ENCODE measurements at places on chromosomes 16 and 17.
A peak's percentile ranks its signal among the peaks of the same experiment; 100 is the strongest.

- no peak for DNase-seq
These were observed 22.1 kb downstream of the RAI1 start for GRCh38 chr17:17703140-17703919.

- no peak for DNase-seq
These were observed 7.7 kb upstream of the KCNH6 start for GRCh38 chr17:63515426-63515825.

GRCh38 chr17:56870081-56870651, 36.2 kb downstream of the DGKE start:
- no peak for DNase-seq

- DNase-seq: no peak
These were observed 16.6 kb downstream of the TRPV2 start for GRCh38 chr17:16432017-16432416.

DNA sequence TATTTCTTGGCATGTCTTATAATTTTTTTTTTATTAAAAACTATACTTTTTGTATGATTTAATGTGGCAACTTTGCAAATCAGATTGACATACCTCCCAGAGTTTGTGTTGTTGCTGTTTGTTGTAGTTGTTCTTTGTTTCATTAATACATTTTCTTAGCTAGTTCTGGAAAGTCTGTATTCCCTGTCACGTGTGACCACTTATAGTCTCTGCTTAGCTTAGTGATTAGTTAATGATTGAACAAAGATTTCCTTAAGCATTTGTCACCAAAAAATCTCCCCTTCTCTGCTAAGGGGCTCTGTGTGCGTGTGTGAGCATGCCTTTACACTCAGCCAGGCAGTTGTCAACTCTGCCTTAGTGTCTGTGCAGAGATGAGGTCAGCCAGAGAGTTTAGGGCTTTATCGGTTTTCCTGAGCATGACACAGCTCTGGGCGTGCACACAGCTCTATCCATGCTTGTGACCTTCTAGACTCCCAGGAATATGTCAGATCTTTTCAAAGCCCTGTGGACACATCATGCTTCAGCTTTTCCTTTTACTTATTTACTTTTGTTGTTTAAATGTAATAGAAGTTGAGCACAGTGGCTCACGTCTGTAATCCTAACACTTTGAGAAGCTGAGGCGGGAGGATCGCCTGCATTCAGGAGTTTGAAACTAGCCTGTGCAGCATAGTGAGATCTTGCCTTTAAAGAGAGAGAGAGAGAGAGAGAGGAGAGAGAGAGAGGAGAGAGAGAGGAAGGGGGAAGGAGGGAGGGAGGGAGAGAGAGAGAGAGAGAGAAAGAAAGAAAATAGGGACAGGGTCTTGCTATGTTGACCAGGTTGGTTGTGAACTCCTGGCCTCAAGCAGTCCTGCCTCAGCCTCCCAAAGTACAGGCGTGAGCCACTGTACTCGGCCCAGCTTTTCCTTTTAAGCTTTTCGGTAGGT, 21.9 kb downstream of the DNAI2 start:
- no peak for DNase-seq

DNA sequence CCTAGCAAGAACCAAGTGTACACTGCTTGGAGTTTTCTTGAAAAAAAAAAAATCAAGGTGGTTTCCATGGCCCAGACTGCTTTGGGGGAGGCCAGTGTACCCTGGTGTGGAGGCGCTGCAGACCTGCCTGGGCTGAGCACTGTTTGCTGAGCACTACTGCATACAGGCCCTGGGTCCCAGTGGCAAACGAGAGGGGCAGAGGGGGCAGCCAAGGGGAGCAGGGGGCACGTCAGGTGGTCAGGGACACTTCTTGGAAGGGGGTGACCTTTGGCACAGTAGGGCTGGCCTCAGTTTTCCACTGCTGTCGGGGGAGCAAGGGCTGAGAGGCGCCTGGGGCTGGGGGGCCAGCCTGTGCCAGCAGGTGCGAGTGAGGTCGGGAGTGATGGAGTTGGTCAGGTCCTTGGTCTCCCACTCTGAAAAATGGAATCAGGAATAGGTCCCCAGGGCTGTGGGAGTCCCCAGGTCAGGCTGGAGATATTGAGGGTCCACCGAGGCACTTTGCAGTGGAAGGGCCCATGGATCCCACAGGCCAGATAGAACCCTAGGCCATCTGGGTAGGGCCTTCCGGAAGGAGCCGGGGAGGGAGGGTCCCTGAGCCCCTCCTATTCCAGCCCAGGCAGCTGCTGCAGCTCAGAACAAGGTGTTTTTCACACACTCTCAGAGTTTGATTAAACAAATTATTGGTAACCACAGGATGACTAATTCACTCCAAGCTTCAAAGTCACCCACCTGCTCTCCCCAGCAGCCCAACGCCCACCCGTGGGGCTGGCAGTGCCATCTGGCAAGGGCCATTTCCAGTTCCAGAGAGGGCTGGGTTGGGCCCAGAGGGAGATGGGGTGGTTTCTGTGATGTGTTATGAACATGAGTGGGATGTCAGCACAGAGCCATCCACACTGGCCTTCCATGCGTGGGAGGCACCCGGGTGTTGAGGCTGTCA, 3.5 kb downstream of the ZFPM1 start:
- no peak for DNase-seq

- no peak for DNase-seq
These were observed 13.6 kb upstream of the CLEC18A start for GRCh38 chr16:69937465-69937951.

GRCh38 chr16:82192665-82193064, 22.6 kb upstream of the MPHOSPH6 start:
- no peak for DNase-seq

- no peak for DNase-seq
These were observed 16.7 kb downstream of the GNGT2 start for GRCh38 chr17:49193513-49194296.

GRCh38 chr16:47787696-47788095, 326.6 kb downstream of the PHKB start:
- no peak for DNase-seq

- no peak for DNase-seq
These were observed 527 bp upstream of the CHAD start for GRCh38 chr17:50469208-50469605.

DNA sequence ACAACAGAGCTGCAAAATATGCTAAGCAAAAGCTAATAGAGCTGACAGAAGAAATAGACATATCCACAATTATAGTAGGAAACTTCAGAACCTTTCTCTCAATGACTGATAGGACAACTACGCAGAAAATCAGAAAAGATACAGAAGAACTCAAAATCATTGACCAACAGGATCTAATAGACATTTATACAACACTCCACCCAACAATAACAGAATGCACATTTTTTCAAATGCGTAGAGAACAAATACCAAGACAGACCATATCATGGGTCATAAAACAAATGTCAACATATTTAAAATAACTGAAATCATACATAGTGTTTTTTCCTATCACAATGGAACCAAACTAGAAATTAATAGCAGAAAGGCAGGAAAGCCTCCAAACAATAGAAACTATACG, 237.4 kb downstream of the C16orf78 start:
- no peak for DNase-seq

GRCh38 chr16:70715055-70715858, 29.4 kb upstream of the MTSS2 start:
- no peak for DNase-seq

DNA sequence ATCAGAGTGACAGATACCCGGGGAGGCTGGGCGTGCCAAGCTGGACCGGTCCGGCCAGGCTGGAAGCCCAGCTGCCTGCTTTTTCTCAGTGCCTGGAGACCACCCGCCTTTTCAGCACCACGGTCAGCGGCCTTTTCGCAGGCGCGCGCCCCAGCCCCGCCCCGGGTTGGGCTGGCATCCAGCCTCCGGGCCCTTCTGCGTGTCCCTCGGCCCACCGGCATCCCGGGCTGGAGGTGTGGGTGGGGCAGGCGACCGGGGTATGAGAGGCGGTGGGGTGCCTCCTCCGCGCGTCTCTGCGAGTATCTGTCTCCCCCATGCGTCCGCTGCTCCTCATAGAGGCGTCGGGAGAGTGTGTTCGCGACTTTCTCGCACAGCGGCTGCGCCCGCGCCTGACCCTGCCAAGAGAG, 102.5 kb downstream of the MRM1 start:
- peak; percentile 35 for DNase-seq

- DNase-seq: peak; percentile 53
These were observed at the start of gene PMFBP1 for GRCh38 chr16:72172105-72173034. PMFBP1 (minus strand) TSS chr16:72172155; CDS start chr16:72171208, 947 bp downstream.

- DNase-seq: no peak
These were observed 1.8 kb upstream of the CBFA2T3 start for GRCh38 chr16:88978608-88979346.

DNA sequence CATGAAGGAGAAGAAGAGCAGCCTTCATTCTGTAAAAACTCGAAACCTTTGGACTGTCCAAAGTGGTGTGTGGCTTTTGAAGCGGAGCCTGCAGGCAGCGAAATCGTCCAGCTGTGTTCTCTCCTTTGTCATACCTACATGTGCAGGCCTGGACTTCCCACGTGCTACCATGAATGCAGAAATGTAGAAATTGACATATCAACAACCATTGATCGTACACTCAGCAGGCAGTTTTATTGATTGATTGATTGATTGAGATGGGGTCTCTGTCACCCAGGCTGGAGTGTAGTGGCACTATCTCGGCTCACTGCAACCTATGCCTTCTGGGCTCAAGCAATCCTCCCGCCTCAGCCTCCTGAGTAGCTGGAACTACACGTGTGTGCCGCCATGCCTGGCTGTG, 2.6 kb upstream of the HAPSTR1 start:
- DNase-seq: no peak

- DNase-seq: no peak
These were observed 366.3 kb upstream of the XYLT1 start for GRCh38 chr16:17836868-17837602.

DNA sequence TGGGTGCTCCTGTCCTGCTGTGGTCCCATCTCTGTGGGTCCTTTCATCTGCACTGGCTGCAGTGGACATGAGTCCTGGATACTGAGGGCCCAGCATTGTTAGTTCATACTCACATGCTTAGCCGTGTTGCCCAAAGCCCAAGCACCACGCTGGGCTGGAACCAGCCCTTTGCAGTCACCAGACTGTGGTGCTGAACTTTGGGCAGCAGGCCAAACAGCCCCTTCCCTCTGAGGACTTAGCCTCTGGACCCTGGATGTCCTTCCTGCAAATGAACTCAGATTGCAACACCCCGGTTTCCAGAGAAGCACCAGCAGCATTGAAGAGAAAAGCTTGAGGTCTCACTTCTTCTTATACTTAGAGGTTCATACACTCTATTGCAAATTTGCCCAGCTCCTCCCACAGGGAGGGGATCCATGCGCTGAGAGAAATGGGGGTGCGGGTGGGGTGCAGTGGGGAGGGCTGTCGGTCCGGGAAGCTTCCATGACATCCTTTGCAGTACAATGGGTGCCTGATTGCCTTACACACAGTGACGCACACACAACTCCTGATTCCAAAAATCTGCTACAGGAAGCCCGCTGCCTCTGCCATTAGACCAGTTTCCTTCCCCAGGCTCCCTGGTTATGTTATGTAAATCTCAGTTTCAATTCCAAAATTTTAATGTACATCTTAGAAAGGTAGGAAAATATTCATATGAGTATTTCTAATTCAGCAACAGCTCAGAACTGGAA, 65.8 kb downstream of the RGS9 start:
- no peak for DNase-seq

DNA sequence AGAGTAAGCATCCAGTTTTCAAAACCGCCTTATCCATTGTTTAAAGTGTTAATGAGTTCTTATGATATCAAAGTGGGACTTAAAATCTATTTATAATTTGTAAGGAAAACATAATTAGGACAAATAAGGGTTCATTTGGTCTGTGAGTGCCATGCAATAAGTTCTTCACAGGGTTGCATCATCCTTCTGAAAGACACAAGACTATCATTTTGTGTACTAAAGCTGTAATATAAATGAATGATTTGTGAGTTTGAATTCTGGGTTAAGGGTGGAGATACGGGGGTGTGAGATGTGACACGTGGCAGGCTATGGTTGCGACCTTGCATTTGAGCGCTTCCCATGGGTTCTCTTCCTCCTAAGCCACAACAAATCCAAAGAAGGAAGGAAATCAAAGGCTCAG, 6.8 kb downstream of the GAN start:
- DNase-seq: no peak

GRCh38 chr16:30761427-30761927, 385 bp downstream of the CFAP119 start:
- no peak for DNase-seq

DNA sequence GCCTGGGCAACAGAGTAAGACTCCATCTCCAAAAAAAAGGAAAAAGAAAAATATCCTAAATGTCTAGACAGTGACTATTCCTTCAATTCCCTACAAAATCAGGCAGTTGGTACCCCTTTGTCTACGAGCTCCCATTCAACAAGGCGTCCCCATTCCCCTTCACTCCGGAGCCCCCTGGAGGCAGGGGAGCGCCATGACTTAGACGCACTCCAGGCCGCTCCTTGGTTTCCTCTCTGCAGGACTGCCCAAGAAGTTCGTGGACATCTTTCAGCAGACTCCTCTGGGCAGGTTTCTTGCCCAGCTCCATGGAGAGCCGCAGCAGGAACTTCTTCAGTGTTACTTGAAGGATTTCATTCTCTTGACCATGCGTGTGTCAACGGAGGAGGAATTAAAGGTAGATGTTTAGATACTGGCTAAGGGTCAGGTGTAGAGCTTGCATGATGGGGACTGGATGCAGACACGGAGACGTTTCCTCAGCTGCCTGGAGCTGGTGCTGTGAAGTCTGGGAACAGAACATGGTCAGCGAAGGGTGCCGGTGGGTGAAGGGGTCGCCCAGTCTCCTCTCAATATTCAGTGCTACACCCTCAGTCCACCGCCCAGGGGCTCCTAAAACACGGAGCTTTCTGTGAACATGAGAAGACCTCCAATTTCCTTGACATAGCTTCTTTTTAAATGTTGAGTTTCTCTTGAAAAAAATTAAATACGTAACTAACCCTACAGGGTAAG, 53.3 kb upstream of the ENDOV start:
- no peak for DNase-seq

- DNase-seq: no peak
These were observed 13.1 kb upstream of the ACE start for GRCh38 chr17:63463771-63464170.

DNA sequence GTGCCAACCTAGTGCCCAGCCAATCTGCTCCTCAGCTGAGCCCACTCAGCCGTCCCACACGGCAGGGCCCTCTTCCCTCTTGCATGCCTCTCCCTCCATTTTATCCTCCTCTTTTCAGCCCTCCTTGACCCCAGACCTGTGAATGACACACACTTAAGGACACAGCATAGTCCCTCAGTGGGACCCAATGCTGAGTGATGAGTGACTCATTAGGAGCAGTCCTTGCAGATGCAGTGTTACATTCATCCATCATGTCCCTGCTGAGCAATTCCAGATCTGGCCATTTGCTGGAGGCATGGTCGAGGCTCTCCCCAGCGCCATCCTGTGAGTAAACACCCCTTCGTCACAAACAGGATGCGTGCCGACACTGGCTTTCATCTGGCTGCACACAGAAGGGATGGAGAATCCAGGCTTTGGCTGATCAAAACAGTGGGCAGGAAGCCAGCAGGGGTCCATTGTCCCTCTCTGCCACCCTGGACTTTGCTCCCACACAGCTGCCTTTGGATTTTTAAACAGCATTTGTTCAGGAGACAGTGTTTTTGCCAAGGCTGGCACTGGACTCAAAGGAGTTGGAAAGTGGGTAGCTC, 122.6 kb downstream of the AXIN2 start:
- no peak for DNase-seq

DNA sequence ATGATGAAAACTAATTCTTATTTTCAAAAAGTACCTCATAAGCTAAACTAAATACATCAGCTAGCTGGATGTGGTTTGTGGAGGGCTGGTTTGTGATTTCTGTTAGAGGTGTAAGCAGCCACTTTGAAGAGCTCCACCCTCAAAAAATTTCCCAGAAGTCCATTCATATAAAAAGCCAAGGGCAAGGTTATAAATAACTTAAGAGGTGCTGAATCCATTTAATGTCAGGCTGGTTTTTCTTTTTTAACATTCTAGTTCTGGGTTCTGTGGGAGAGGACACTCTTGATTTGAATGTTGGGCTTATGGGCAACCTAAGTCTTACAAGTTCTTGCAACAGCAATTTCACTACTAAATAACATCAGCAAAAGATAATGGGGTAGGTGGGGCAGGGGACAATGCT, 3.4 kb upstream of the WIPI1 start:
- no peak for DNase-seq
